Breast epithelium (tissue), 4 donors: ENCODE measurements at places on chromosomes 5 and 9. TPM values are rescaled to one million over a fixed set of nuclear protein-coding genes. Genes with fewer than 3 reads are reported as not detected.

GRCh38 chr5:117681431-117682254 lies 1107.0 kb upstream of the SEMA6A start:
- DNase-seq: no peak
- no peaks in the 10 kb centered on the region for H3K27me3 ChIP-seq
- no peak overlapping the region for H3K4me3 ChIP-seq
- H3K4me1 ChIP-seq: no peaks in the 10 kb centered on the region

The NLN gene
- 15.7 TPM for total RNA-seq

GRCh38 chr5:142777099-142777498 lies 6.9 kb downstream of the ARHGAP26 start:
- no peaks in the 10 kb centered on the region for H3K27me3 ChIP-seq
- H3K36me3 ChIP-seq: no peaks in the 10 kb centered on the region
- no peak for DNase-seq
- no peak overlapping the region for H3K4me3 ChIP-seq
- no peak overlapping the region for H3K27ac ChIP-seq

DNA sequence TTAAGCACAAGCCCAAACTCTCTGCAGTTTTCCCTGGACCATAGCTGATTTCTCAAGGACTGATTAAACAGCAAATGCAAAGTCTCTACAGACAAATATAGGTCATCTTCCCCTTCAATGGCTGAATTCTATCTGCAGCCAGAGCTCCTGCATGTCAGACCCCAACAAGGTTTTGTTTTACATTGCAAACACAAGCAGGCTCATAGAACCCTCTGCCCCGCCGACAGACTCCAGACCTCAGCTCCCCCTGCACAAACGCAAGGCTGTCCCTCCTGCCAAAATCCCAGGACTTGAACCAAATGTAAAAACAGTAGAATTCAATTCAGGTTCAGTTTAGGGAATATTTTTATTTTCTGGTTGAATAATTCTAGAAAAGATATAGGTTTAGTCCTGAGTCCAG lies 526.7 kb upstream of the TRPC7 start:
- DNase-seq: no peak
- H3K27ac ChIP-seq: no peak overlapping the region
- no peaks in the 10 kb centered on the region for H3K27me3 ChIP-seq
- no peak overlapping the region for H3K4me3 ChIP-seq
- no peaks in the 10 kb centered on the region for H3K36me3 ChIP-seq

- no peak overlapping the region for H3K4me3 ChIP-seq
- H3K27ac ChIP-seq: no peak overlapping the region
- no peaks in the 10 kb centered on the region for H3K4me1 ChIP-seq
- no peaks in the 10 kb centered on the region for H3K36me3 ChIP-seq
- H3K27me3 ChIP-seq: no peaks in the 10 kb centered on the region
Measured at GRCh38 chr9:88064554-88064953, 73.7 kb downstream of the SPATA31C2 start.

The WDR36 gene
- 41.4 TPM for total RNA-seq

DNA sequence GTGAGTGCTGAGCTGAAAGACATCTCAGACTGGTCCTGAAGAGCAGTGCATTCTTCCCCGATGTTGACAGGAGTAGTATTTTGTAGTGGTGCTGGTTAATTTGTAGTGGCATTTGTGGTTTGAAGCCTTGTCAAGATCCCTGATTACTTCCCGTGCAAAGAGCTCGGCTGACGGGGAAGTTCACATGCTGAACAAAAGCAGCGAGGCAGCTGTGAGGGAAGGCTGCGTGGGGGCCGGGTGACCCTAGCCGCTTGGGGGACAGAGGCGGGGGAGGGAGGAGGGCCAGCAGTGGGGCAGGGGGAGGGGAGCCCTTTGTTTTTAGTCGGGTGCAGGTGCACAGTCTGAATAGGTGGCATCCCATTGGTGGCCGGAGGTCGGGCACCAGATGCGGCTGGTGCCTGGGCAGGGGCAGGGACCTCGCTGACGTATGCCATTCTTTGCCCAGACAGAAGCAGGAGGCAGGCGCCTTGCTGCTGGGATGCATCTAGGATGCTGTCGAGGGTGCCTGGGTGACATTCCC lies 64.7 kb downstream of the CRB2 start:
- no peak for DNase-seq
- no peaks in the 10 kb centered on the region for H3K4me1 ChIP-seq
- no peaks in the 10 kb centered on the region for H3K27me3 ChIP-seq
- H3K27ac ChIP-seq: no peak overlapping the region

The FCN2 gene
- total RNA-seq: 0.73 TPM

The PTGES gene
- total RNA-seq: 25.3 TPM

DNA sequence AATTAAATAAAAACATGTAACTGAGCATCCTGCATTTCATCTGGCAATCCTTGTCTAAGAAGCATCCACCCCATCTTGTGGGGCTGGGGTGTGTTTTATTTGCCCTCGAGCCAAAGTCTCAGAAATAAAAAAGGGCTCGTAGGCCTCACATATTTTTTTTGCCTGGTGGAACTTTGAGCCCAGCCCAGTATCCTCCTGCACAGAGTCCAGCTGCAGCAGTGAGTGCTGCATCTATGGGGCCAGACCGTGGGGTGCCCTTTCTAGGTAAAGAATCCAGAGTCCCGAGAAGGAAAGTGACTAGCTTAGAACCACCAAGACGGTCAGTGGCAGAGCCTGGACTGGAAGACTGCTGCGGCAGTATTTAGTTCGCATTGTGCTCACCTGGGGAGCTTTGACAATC lies 33.1 kb downstream of the NEURL1B start:
- H3K36me3 ChIP-seq: no peaks in the 10 kb centered on the region
- H3K4me3 ChIP-seq: no peak overlapping the region
- H3K27ac ChIP-seq: no peak overlapping the region
- no peaks in the 10 kb centered on the region for H3K27me3 ChIP-seq
- no peak for DNase-seq

- no peak for DNase-seq
- H3K27me3 ChIP-seq: no peaks in the 10 kb centered on the region
- H3K36me3 ChIP-seq: no peaks in the 10 kb centered on the region
- no peak overlapping the region for H3K27ac ChIP-seq
- no peak overlapping the region for H3K4me3 ChIP-seq
- H3K4me1 ChIP-seq: no peaks in the 10 kb centered on the region
Measured at GRCh38 chr5:145446412-145446811, 388.7 kb downstream of the PRELID2 start.

- H3K4me3 ChIP-seq: no peak overlapping the region
- H3K27ac ChIP-seq: no peak overlapping the region
- no peaks in the 10 kb centered on the region for H3K4me1 ChIP-seq
- H3K36me3 ChIP-seq: no peaks in the 10 kb centered on the region
Measured at GRCh38 chr9:106450549-106450948, 412.4 kb upstream of the ZNF462 start.

GRCh38 chr9:131441441-131441840 lies 47.6 kb downstream of the PRRC2B start:
- no peak for DNase-seq
- H3K27me3 ChIP-seq: no peaks in the 10 kb centered on the region
- peaks cover 4% of the 10 kb centered on the region for H3K36me3 ChIP-seq
- H3K27ac ChIP-seq: no peak overlapping the region
- no peaks in the 10 kb centered on the region for H3K4me1 ChIP-seq
- no peak overlapping the region for H3K4me3 ChIP-seq

DNA sequence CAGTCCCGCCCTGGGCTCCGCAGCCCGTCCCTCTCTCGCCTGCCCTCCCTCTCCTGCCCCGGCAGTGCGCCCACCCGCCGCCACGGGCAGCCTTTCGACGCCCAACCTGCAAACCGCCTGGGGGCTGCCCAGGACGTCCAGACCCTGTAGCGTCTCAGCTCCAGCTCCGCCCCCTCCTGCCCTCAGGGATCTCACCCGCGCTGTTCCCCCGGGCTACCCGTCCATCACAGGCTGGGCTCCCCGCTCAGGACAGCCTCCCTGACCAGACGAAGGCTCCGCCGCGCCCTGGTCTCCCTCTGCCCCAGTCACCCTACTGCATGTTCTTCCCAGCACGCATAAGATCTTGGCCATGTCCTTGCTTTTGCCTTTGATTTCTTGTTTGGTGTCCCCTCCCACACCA lies 1.4 kb downstream of the RASGEF1C start:
- H3K4me1 ChIP-seq: no peaks in the 10 kb centered on the region
- no peak overlapping the region for H3K27ac ChIP-seq

The CDH10 gene
- total RNA-seq: not detected

- no peaks in the 10 kb centered on the region for H3K4me1 ChIP-seq
- no peaks in the 10 kb centered on the region for H3K36me3 ChIP-seq
- H3K27ac ChIP-seq: no peak overlapping the region
- H3K4me3 ChIP-seq: no peak overlapping the region
- H3K27me3 ChIP-seq: no peaks in the 10 kb centered on the region
- no peak for DNase-seq
Measured at GRCh38 chr9:14741369-14741768, 18.8 kb upstream of the CER1 start.

GRCh38 chr9:108113596-108113995 lies 624.0 kb upstream of the KLF4 start:
- H3K4me3 ChIP-seq: no peak overlapping the region
- H3K27ac ChIP-seq: no peak overlapping the region
- H3K4me1 ChIP-seq: no peaks in the 10 kb centered on the region
- no peak for DNase-seq
- no peaks in the 10 kb centered on the region for H3K36me3 ChIP-seq

- no peaks in the 10 kb centered on the region for H3K36me3 ChIP-seq
- no peak overlapping the region for H3K27ac ChIP-seq
- no peak overlapping the region for H3K4me3 ChIP-seq
- no peak for DNase-seq
- H3K4me1 ChIP-seq: peaks cover 5% of the 10 kb centered on the region
Measured at GRCh38 chr9:114116126-114116747, 17.1 kb upstream of the KIF12 start.

The TEK gene
- total RNA-seq: 15.2 TPM

DNA sequence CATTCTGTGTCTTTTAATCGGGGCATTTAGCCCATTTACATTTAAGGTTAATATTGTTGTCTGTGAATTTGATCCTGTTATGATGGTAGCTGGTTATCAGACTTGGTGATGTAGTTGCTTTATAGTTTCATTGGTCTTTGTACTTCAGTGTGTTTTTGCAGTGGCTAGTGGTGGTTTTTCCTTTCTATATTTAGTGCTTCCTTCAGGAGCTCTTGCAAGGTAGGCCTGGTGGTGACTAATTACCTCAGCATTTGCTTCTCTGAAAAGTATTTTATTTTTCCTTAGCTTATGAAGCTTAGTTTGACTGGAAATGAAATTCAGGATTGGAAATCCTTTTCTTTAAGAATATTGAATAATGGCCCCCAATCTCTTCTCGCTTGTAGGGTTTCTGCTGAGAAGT lies 156.9 kb downstream of the CNTLN start:
- H3K4me3 ChIP-seq: no peak overlapping the region
- H3K36me3 ChIP-seq: no peaks in the 10 kb centered on the region
- no peaks in the 10 kb centered on the region for H3K27me3 ChIP-seq
- no peak for DNase-seq
- no peak overlapping the region for H3K27ac ChIP-seq
